Panc1 (cell line): ENCODE measurements at places on chromosomes 7 and 10. TPM values are rescaled to one million over a fixed set of nuclear protein-coding genes. Genes with fewer than 3 reads are reported as not detected.

Gene MRPS17
- total RNA-seq: 28.9 TPM

Gene RUFY2
- 25.1 TPM for total RNA-seq

Gene TEX47
- total RNA-seq: not detected

Gene BLOC1S2
- 39.3 TPM for total RNA-seq

Gene MRLN
- total RNA-seq: not detected

DNA sequence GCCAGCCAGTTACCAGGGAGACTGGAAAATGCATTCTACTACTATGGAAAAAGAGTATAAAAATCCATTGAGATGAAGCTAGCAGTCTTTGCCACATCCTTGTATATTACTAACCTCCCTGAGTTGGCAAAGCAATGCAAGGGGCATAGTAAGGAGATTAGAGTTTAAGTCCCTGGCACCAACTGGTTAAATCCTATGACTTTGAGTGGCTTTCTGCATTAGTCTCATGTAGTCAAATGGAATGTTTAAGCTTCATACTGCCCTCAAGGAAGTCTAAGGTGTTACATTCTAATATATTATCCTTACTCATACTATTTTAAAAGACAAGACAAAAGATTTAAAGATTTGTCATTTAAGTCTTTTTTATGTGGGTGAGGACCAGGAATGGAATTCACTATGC lies 110.1 kb downstream of the INHBA start:
- DNase-seq: no peak

- no peak for DNase-seq
Measured at GRCh38 chr7:1650363-1651030, 19.6 kb upstream of the ELFN1 start.

GRCh38 chr10:132836832-132837540 lies 51.0 kb upstream of the NKX6-2 start:
- peak; percentile 12 for DNase-seq

DNA sequence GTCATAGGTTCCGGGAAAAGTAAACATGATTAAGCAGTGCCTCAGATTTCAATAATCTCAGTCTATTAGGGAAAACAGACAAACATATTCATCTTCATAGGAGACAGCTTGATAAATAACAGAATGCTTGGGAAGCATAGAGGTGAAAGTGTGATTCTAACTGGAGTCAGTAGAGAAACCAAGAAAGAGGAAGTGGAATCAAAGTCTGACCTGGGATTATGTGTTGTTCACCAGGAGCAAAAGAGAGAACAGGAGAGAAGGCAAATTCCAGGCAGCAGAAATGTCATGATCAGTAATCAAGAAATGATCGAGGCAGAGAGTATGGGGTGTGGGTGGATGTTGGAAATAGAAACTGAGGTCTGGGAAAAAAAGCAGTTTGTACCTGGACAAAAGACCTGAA lies 43.7 kb downstream of the DGKB start:
- no peak for DNase-seq

GRCh38 chr10:98488669-98489430 lies 42.1 kb upstream of the HPS1 start:
- DNase-seq: no peak

GRCh38 chr7:124723012-124723411 lies 42.6 kb downstream of the GPR37 start:
- no peak for DNase-seq

- no peak for DNase-seq
Measured at GRCh38 chr10:124222988-124223710, 129.8 kb upstream of the CHST15 start.

DNA sequence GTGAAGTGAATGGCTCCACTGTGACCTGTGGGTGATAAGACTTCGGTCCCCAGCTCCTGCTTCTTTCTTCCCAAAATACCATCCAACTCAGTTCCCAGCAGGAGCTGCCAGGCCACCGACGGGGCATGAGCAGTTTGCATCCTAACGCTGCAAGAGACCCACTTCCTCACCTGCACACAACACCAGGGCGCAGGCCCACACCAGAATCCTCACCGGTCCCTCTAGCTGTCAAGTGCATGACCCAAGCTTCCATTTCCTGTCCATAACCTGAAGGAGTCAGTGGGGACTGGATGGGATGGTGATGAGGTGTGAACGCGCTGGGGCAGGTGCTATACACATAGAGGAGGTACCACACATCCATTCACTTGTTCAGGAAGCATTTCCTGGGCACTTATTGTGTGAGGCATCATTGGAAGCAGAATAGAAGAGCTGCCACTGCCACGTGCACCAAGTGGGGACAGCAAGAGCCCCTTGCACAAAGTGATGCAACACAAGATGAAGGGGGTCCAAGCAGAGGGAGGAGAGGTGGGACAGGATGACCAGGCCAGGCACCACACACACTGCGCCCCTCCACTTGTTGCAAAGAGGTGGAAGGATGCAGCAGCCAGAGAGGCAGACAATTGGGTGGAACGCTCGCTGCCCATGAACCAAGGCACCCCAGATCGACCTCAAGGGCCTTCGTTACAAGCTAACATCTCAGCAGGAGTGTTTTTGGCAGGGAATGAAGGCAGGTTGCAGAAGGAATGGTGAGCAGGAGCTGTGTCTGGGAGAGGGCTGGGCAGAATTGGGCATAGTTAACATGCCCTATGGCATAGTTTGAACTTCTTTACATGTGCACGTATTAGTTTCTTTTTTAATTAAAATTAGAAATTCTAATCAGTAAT lies 605.8 kb upstream of the MGMT start:
- DNase-seq: no peak

- DNase-seq: no peak
Measured at GRCh38 chr7:75662579-75663301, 76.0 kb downstream of the HIP1 start.

DNA sequence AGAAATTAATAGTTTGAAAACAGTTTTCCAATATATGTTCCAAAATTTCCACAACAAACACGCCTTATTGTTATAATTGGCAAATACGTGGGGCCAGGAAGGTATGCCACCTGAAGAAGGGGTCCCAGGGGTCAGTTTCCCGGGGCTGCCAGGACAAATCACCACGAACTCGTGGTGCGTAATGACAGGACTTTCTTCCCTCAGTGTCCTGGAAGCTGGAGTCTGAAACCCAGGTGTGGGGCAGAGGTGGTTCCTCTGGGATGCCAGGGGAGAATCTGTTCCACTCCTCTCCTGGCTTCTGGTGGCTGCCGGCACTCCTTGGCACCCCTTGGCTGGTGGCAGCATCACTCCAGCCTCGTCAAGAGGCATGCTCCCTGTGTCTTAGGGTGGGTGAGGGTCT lies 56.7 kb downstream of the CHST15 start:
- no peak for DNase-seq

- DNase-seq: no peak
Measured at GRCh38 chr10:78059906-78060702, 26.4 kb downstream of the RPS24 start.

- no peak for DNase-seq
Measured at GRCh38 chr10:4633186-4633585, 192.8 kb upstream of the AKR1E2 start.

GRCh38 chr10:20686015-20686635 lies 211.0 kb downstream of the NEBL start:
- DNase-seq: no peak

GRCh38 chr10:115525141-115525540 lies 432.0 kb downstream of the ATRNL1 start:
- no peak for DNase-seq

DNA sequence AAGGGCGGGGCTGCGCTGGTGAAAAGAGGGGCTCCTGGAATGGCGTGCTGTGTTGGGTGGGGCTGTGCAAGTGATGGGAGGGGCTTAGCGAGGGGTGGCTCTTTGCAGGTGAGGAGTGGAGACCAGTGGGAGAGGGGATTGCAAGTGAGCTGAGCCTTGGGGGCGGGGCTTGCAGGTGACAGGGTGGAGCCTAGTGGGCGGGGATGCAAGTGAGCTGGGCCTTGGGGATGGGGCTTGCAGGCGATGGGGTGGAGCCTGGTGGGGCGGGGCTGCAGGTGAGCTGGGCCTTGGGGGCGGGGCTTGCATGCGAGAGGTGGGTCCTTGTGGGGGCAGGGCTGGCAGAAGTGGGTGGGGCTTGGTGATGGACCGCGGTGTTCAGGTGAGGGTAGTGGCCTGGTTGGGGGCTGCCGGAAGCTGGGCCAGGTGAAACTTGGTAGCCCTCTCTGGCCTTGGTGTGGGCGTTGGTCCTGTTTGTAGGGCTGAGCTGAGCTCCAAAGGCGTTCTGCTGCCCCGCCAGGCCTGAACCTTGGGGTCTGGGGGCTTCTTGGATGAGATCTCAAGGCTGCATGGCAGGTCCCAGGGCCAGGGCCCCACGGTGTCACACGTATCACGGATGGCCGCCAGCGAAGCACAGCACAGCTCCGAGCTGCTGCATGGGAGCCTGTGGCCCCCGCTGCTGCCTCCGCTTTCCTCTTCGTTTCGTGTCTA lies 743 bp upstream of the PITRM1 start:
- no peak for DNase-seq

- DNase-seq: peak; percentile 45
Measured at GRCh38 chr10:97332591-97333350, 1.8 kb downstream of the FRAT2 start.

DNA sequence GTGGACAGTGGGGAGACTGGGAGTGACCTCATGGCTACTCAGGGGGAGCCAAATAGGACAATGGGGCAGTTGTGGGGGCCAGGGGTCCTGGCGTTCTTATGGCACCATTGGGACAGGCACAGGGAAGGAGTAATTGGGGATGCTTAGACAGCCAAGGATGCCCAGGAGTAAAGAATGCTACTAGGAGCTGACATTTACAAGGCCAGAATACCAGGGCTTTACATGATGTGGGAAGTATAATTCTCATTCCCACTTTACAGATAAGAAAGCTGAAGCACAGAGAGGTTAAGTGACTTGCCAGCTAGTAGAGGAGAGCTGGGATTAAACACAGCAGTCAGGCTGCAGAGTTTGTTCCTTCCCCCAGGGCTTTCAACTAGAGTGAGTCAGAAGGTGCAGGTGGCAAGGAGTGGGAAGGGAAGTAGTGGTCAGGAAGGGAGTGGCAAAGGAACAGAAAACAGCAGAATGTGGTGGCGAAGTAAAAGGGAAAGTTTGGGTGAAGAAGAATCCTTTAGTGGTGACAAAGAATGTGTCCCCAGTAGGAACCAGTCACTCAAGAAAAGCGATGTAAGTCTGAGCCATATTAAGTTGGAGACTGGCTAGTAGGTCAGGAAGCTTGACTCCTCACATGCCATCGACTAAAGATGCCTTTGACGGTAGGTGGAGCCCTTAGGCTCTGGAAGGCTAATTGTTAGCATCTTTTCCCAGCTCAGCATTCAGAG lies 32.8 kb downstream of the CPVL start:
- peak; percentile 13 for DNase-seq

GRCh38 chr7:131219312-131220041 lies 108.2 kb upstream of the MKLN1 start:
- DNase-seq: no peak

DNA sequence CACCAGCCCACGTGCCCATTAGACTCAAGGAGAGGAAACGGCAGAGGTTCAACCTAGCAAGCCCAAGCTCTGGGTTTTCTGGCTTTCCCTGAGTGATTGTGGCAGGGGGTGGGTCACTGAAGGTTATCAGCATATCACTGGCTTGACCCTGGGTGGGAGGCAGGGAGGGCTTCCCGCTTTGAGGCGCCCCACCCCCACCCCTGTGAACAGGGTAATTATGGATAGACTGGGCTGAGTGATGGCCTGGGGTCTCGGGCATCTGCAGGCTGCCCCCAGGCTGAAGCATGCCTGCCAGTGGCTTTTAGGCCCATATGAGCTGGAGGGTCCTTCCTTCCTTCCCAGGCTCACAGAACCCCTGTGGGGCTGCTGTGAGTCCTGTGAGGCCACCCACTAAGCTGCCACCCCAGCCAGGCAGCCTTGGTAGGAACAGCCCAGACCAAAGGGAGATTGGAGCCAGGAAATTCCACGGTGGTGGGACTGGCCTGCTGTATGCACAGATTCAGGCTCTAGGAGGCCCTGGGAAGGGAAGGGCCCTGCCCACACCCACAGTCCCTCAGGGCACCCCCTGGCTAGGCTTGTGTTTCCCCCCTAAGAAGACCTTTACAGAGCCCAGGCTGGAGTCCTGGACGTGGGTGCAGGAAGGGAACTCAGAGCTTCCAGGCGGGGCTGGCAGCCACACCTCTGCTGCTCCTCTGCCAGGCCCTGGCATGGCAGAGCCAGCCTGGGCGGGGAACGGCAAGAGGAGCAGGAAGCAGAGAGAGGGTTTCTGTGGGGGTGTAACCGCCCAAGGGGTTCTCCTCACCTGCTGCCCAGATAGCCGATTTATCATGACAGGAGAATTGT lies 33.1 kb downstream of the GPRIN2 start:
- DNase-seq: no peak

- DNase-seq: no peak
Measured at GRCh38 chr7:11130012-11130411, 156.3 kb downstream of the PHF14 start.

GRCh38 chr7:48004032-48004431 lies 24.6 kb upstream of the HUS1 start:
- DNase-seq: no peak

DNA sequence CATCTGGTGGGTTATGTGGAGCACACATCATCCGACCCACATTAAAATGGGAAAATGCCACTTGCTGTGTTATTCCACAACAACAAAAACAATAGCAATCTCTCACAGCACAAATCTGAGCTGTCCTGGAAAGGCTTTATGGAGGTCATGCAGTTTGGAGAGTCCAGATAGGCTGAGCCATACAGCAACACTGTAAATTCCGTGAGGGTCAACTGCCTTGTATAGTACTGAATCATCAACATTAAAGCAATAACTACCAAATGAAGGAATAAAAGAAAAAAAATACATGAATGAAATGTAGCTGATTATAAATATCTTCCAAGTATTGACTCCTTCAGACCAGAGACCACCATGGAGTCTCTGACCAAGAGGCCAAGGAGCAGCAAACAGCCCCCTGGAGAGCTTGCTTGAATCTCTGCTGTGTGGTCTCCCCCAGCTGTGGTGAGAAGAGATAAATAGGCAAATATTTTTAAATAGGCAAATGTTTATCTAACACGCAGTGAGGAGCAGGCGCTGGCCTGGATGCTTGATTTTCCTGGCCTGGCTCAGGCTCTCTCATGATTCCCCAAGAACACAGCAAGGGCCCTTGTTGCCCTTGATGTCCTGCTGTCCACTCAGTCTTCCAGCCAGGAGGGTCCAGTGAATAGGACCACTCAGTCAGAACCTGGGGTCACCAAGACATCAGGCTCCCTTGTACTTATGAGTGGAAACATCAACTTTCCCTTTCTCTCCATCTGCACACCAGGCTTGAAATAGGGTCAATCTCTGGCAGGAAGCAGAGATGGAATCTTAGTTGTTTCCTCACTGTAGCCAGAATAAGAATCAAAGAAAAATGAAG lies 1021.3 kb downstream of the XPNPEP1 start:
- DNase-seq: no peak
